Activated CD4-positive, alpha-beta T cell treated with anti-CD3 and anti-CD28 coated beads, Interleukin-2, amount 10 ng/mL, durations not matched to agents 7 days and 5 days (primary cell): ENCODE measurements at places on chromosomes 16 and 17. TPM values are rescaled to one million over a fixed set of nuclear protein-coding genes. Genes with fewer than 3 reads are reported as not detected.

KIF2B gene
- not detected for total RNA-seq

TPSG1 gene
- total RNA-seq: not detected

DNA sequence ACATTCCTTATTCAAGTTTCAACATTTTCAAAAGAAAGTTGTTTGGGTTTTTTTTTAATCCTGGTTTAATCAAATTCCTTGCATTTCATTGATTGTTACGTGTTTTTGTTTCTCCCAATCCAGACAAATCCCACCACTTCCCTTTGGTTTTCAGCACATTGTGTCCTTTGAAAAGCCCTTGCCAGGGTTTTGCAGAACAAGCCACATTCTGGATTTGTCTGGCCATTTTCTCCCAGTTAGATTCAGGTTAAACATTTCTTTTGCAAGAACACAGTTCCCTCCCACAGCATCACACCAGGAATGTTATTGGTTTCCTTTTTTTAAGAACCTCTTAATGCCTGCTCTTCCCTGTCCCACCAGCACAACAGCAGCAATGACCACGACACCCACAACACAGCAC, 278.0 kb upstream of the SALL1 start:
- no peak overlapping the region for H3K4me3 ChIP-seq
- H3K4me1 ChIP-seq: no peaks in the 10 kb centered on the region
- no peaks in the 10 kb centered on the region for H3K27me3 ChIP-seq
- no peak for DNase-seq
- no peaks in the 10 kb centered on the region for H3K36me3 ChIP-seq
- H3K27ac ChIP-seq: no peak overlapping the region

DNA sequence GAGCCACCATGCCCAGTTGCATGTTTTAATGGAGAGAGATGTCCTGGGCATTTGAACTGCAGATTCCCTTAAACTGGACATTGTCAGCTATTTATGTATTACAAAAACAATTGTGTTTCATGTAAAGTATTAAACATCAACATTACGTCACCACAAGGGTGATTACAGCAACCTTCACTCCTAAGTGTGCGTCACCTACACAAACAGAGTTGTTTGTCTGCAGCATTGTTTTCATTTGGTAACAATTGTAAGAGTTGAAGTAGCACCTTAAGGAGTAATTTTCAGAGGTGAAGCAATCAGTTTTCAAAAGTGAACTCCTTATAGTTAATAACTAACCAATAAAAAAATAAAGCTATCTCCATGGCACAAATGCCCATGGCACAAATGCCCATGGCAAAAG, 271.4 kb downstream of the IRX3 start:
- no peaks in the 10 kb centered on the region for H3K27me3 ChIP-seq
- no peaks in the 10 kb centered on the region for H3K4me1 ChIP-seq
- no peak for DNase-seq
- H3K36me3 ChIP-seq: peaks cover 2% of the 10 kb centered on the region
- H3K4me3 ChIP-seq: no peak overlapping the region

DNA sequence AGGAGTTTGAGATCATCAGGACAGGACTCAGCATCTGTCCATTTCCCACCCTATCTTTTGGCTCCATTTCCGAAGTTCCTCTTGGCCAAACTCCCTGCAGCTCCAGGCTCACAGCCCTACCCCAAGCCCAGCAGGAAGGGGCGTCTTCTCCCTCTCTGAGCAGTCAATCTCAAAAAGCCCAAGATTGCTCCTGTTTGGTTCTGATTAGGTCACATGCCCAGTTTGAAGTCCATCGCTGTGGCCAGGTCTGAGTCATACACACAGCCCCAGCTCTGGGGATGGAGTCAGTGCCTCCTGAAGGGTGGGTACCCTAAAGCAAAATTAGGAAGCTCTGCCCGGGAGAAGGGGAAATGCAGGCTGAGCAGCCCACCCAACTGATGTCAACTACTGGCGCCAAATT, 23.9 kb downstream of the SNX20 start:
- no peaks in the 10 kb centered on the region for H3K27me3 ChIP-seq
- H3K4me3 ChIP-seq: no peak overlapping the region
- H3K4me1 ChIP-seq: peaks cover 4% of the 10 kb centered on the region
- H3K27ac ChIP-seq: no peak overlapping the region

- H3K36me3 ChIP-seq: peaks cover 45% of the 10 kb centered on the region
- peaks cover 14% of the 10 kb centered on the region for H3K4me1 ChIP-seq
- DNase-seq: no peak
- no peak overlapping the region for H3K4me3 ChIP-seq
- H3K27ac ChIP-seq: peak overlapping the region; percentile 36
These were observed 60.3 kb upstream of the CORO6 start for GRCh38 chr17:29682987-29683386.

GRCh38 chr16:49592546-49593423, 219.2 kb downstream of the C16orf78 start:
- H3K4me3 ChIP-seq: no peak overlapping the region
- peak overlapping the region; percentile 25 for H3K27ac ChIP-seq
- H3K4me1 ChIP-seq: peaks cover 6% of the 10 kb centered on the region
- H3K27me3 ChIP-seq: peaks cover 4% of the 10 kb centered on the region

GRCh38 chr16:49120631-49121030, 161.0 kb downstream of the CBLN1 start:
- H3K27me3 ChIP-seq: no peaks in the 10 kb centered on the region
- H3K27ac ChIP-seq: no peak overlapping the region
- no peaks in the 10 kb centered on the region for H3K4me1 ChIP-seq
- no peak overlapping the region for H3K4me3 ChIP-seq
- DNase-seq: no peak
- no peaks in the 10 kb centered on the region for H3K36me3 ChIP-seq

GRCh38 chr16:25114121-25114520, 2.6 kb downstream of the LCMT1 start:
- no peak overlapping the region for H3K27ac ChIP-seq
- H3K4me3 ChIP-seq: no peak overlapping the region
- DNase-seq: no peak
- H3K36me3 ChIP-seq: peaks cover 6% of the 10 kb centered on the region
- no peaks in the 10 kb centered on the region for H3K27me3 ChIP-seq
- H3K4me1 ChIP-seq: peaks cover 42% of the 10 kb centered on the region
